A172 (cell line): ENCODE measurements at places on chromosomes 12 and 14. TPM values are rescaled to one million over a fixed set of nuclear protein-coding genes. Genes with fewer than 3 reads are reported as not detected.
A peak's percentile ranks its signal among the peaks of the same experiment; 100 is the strongest.

GRCh38 chr12:125773033-125773640, 707.9 kb downstream of the AACS start:
- peak; percentile 10 for DNase-seq

GRCh38 chr12:117865505-117865904, 103.3 kb downstream of the KSR2 start:
- no peak for DNase-seq

DNA sequence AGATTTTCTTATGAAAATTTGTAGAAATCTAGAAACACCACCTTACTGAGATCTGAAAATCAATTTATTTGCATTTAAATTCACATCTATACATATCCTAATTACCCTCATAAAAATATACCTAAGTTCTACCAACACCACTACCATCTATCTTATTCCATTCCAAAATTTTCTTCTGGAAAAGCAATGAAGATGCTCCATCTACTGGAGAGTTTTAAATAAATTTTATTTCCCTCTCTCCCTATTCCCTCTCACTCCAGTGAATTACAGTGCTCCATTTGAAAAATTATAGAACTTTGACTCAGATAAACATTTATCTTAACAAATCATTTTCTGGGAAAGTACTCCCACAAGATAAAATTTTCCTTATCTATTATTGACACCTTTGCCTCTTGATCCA, 2.3 kb upstream of the C14orf39 start:
- no peak for DNase-seq

GRCh38 chr12:84412226-84412625, 500.4 kb downstream of the SLC6A15 start:
- no peak for DNase-seq

DNA sequence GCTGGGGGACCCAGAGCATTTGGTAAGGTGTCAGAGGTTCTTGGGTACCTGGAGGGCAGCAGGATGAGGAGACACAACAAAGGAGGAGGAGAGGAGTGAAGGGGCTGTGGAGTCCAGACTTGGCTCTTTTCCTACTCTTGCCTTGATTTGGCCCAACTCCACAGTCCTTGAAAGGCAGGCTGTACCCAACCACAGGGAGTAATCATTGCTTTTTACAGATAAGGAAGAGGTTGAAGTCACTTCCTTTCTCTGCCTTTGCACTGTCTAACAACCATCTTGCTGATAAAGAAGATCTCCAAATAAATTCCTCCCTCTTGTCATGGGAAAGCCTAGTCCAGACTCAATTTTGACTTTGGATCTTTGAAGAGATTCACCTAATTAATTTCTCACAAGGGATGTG, 226.8 kb upstream of the HMGA2 start:
- peak; percentile 34 for DNase-seq

DNA sequence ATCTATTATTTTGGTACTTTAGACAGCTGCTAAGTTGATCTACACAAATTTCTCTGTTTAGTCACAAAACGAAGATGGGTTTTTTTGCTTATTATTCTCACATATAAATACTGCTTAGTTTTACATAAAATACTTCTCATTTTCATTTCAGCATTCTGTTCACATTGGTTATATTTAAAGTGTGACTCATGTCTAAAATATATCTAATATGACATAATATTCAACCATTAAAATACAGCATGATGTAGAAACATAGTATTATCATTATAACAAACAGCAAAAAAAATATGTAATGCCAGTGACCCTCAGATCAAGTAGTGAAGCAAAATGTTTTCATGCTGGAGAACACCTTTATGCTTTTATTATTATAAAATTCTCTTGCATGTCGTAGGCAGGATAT, 63.7 kb downstream of the SH2B3 start:
- DNase-seq: no peak

The RNF212B gene
- not detected in 2 replicates for total RNA-seq

DNA sequence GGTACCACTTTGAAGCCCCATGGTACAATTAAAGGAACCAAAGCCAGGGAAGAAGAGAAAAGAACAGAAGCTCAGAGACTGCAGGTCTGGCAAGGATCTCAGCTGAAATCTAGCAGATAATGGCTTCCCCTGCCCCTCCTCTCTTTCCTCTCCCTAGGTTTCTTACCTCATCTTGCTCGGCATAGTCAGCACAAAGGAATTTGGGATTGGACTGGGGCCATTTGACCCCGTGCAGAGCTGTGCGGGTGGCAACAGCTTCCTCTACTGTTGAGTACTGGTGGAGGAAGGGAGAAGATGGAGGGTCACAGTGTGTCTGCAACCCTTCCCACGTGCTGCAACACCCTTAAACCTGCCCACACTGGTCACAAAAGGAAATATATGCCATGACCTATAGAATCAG, 4.7 kb upstream of the CDH24 start:
- DNase-seq: peak; percentile 86

DNA sequence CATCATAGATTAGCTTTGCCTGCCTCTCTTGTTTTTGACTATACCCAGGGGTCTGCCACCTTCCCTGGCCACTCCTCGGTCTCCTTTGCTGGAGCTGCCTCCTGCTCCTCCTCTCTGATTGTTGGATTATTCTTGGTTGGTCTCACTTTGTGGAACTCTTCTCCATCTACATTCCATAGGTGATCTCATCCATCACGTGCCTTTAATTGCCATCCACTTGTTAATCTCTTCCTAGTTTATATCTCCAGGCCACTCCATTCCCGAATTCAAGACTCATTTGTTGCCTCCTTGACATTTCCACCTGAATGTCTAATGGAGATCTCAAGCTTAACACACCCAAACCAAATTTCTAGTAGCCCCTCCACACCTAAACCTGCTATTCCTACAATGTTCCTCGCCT, 5.4 kb downstream of the POLR3B start:
- no peak for DNase-seq

GRCh38 chr14:61661471-61662400, 33.6 kb upstream of the HIF1A start:
- DNase-seq: no peak

The STAC3 gene
- 0.59 and 0.89 TPM in 2 replicates for total RNA-seq

GRCh38 chr12:80979251-80979650, 41.5 kb upstream of the LIN7A start:
- no peak for DNase-seq

The GALNT9 gene
- total RNA-seq: 2.4 and 11.5 TPM in 2 replicates

The SRRM4 gene
- total RNA-seq: not detected in 2 replicates
